Stimulated activated CD4-positive, alpha-beta T cell treated with anti-CD3 and anti-CD28 coated beads, TNF-alpha, amount 100 ng/mL, for 1 hour (primary cell): ENCODE measurements at places on chromosomes 16 and 17.

- DNase-seq, result no peak
Observed at GRCh38 chr17:40290629-40291280, 3.1 kb downstream of the CDC6 start.

GRCh38 chr17:68954146-68954896 lies 871 bp downstream of the ABCA8 start:
- DNase-seq, result no peak

DNA sequence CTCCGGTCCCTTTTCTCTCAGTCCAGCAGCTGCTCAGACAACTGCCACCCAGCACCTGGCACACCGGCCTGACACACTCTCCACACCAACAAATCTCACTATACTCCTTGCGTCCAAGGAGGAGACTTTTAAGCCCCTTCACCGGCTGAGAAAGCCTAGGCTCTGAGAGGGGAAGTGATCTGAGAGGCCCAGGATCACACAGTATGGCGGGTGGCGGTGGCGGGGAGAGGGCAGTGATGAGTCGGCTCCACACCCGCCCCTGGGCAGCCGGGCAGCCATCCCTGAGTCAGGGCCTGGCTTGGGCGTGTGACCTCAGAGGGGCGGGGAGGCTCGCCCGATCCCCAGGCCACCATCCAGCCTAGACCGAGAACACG lies 569 bp downstream of the FLII start:
- DNase-seq, result no peak

GRCh38 chr17:74104921-74105320 lies 98.6 kb upstream of the RPL38 start:
- DNase-seq, result no peak

- DNase-seq, result no peak
Observed at GRCh38 chr17:72439893-72440502, 319.2 kb downstream of the SOX9 start.

DNA sequence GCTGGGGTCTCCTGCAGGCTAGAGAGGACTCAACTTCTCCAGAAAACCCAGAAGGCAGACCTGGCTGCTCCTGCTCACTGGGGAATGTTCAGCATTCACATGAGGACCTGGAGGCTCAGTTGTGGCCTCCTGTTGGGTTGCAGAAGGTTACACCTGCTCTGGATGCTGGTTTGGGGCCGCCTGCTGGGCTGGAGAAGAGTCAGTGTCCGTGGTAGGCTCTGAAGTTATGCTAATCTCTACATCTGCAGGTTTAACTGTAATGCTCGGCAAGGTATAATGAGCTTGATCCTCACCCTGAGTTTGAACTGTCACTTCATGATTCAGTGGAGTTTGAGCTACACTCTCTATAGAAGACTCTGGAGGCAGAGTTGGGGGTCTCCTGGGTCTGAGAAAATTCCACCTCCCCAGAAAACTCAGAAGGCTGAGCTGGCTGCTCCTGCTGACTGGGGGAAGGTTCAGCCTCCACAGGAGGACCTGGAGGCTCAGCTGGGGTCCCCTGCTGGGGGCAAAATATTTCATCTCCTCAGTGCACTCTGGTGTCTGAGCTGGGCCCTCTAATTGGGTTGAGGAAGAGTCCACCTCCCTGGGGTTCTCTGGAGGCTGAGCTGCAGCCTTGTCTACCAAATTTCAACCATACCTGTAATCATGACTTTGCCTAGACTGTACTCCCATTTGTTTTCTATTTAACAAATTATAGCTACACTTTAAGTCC lies 23.5 kb downstream of the RDM1 start:
- DNase-seq, result no peak
